ENCODE measurements at places on chromosomes 6 and 20. TPM values are rescaled to one million over a fixed set of nuclear protein-coding genes. Genes with fewer than 3 reads are reported as not detected.

Gene RSPH3
- 2.6 TPM for total RNA-seq

Gene DCDC2
- total RNA-seq, result not detected

Gene EEF1A2
- 29.8 TPM for total RNA-seq

Gene LYRM4
- total RNA-seq, result 29.9 TPM

Gene HCRTR2
- total RNA-seq, result not detected

Gene SYCP2
- 0.69 TPM for total RNA-seq

Gene MUCL3
- 0.08 TPM for total RNA-seq

Gene CGA
- not detected for total RNA-seq

Gene GHRH
- total RNA-seq, result not detected

Gene LY6G6F
- total RNA-seq, result not detected

Gene OTOR
- not detected for total RNA-seq

Gene CCM2L
- not detected for total RNA-seq

Gene RSPH4A
- not detected for total RNA-seq

Gene PGM3
- total RNA-seq, result 18.3 TPM

Gene OR2J3
- not detected for total RNA-seq
